Pulmonary artery endothelial cell (primary cell): ENCODE measurements at places on chromosomes 2 and 18. TPM values are rescaled to one million over a fixed set of nuclear protein-coding genes. Genes with fewer than 3 reads are reported as not detected.

The PLGLB1 gene
- total RNA-seq, result 0.26 and 0.28 TPM in 2 replicates

The PAIP2B gene
- total RNA-seq, result 0.40 and 1.2 TPM in 2 replicates

DNA sequence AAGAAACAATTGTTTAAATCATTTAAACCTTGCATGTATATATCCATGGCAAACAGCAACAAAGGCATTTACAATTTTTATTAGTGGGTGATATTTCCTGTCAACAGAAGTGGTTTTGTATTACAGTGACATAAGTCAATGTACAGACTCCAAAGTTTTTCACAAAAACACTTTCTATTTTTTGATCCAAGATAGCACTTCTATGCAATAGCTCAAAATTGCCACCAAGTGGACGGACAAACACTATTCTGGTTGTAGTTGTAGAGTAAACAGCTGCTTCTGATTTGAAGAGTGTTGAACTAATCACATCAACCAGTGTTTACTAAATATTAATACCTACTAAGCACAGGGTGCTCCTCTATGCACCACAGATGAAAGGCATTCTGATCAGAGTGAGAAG lies 421.4 kb downstream of the NCKAP5 start:
- DNase-seq, result no peak

- no peak for DNase-seq
Measured at GRCh38 chr2:65969161-65969560, 465.8 kb upstream of the MEIS1 start.

DNA sequence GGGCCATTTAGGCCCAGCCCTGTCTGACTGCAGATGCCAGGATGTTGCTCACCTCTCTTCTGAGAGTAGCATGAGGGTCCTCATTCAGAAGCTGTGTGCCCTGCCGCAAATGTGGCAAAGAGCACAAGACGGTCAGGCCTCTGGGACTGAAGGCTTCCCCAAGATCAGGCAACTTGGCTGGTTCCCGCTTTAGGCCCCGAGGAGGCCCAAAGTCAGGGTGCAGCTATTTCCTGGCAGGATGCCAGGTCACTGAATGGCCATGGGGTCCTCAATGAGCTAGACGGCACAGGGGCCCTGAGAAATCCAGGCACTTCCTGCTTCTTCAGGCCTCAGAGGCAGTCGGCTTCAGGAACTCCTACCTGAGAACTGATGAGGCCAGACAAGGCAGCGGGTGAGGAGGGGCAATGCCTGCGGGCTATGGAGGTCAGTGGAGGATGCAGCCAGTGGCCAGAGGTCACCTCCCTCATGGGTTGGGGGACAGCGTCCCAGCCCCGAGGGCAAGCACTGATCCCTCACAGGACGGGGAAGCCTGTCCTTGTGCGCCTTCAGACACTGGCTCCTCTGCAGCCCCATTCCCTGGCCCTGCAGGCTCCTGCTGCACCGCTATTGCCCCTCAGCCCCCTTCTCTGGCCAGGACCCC lies 44.9 kb downstream of the LMAN2L start:
- DNase-seq, result no peak

GRCh38 chr2:1294900-1295299 lies 118.4 kb upstream of the TPO start:
- DNase-seq, result no peak
